ENCODE measurements at places on chromosomes 1 and 21.

DNA sequence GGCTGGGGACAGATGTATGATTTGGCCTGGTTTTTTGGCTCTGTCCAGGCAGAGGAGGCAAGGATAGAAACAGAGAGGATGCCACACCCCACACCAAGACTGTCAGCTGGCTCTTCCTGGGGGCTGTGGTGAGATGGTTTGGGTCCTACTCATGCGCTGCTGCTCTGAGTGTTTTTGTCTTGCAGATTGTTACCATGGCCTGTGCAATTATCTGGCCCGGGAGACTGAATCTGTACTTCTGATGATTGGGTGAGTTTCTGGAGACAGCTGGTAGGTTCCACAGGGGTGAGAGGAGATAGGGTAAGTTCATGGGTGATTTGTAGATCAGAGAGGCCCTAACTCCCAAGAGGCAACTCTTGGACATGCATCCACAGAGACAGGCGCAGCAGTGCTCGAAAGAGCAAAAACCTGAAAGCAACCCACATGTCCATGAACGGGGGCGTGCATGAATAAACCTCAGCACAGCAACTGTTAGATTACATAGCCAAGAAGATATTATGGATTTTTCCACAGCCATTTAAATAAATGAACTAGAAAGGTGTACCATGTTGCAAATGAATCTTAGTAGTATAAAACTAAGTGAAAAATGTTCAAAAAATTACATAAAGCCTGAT is 17.8 kb downstream of the AADACL4 start:
- DNase-seq, result no peak

DNA sequence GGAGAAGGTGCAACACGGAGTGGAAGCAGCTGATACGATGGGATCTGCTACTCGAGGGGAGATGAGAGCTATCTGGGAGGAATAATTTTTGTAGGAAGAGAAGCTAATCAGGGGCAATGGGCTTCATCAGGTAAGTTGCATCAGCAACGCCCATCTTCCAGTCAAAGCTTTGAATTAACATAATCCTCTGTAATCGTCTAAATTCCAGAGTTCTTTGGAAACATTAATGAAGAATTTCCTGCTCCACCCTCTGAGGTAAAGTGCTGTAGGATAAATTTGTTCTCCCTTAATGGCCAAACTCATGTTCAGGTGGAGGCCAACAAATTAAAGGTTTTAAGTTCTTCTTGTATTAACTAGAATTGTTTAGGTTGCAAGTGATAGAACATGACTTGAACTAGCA is 94.0 kb upstream of the KAZN start:
- no peak for DNase-seq

DNA sequence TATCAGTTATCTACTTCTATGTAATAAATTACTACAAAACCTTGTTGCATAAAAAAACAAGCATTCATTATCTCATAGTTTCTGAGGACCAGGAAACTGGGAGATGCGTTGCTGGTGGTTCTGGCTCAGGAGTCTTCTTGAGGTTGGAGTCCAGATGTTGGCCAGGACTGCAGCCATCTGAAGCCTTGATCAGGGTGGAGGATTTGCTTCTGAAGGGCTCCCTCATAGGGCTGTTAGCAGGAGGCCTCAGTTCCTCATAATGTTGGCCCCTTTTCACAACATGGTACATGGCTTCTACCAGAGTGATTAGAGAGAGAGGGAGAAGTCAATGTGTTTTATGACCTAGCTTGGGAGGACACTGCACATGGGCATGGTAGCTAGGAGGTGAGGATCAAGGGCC is 137.4 kb downstream of the CNIH3 start:
- DNase-seq, result no peak

GRCh38 chr1:229781453-229781852 is 155.4 kb downstream of the URB2 start:
- no peak for DNase-seq

DNA sequence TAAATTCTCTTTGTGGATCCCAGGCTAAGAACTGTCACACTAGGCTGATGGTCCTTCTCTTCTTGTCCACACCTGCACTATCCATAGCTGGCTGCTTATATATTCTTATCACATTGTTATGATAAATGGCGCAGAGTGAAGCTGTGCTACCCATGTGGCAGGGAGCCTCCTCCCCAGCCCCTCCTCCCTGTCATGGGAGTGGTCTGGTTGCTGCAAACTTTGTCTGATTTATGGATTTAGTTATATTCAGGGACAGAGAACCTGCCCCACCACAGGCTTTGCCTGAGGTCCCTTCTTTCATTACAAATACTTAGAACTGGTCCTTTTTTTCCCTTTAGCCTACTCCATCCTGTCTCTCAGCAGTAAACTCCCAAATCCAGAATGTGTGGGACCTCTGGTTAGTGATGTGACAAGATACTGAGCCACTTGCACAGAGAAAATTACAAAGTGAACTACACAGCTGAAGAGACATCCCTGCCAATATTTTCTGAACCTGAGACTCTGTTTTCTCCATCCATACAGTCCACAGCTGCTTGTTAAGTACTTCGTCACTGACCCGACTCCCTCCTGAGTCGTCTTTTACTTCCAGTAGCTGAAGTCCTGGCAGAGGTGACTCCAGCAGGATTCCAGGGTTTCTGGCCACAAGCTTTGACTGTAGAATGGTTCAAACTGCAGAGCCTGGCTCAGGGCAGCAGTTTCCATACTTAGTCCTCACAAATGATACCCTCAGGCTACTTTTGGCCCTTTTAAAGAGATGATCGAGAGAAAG is 37.6 kb downstream of the PTGFRN start:
- no peak for DNase-seq

DNA sequence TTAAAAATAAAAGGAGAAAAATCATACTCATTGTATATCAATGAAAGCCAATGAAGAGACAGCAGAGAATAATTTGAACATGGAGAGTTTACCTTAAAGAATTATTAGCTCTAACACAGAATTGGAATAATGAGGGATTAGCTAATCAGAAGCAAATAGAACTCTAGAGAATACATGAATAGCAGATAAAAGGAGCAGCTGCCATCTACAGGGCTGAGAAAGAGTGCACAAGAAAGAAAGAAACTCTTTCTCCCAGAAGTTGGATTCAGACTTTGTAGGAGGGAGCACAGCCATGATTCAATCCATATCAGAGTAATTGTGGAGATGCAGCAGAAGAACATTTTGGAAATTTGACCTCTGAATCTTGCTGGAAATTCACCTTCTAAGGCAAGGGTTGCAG is 1171.2 kb downstream of the PLA2G4A start:
- DNase-seq, result no peak

DNA sequence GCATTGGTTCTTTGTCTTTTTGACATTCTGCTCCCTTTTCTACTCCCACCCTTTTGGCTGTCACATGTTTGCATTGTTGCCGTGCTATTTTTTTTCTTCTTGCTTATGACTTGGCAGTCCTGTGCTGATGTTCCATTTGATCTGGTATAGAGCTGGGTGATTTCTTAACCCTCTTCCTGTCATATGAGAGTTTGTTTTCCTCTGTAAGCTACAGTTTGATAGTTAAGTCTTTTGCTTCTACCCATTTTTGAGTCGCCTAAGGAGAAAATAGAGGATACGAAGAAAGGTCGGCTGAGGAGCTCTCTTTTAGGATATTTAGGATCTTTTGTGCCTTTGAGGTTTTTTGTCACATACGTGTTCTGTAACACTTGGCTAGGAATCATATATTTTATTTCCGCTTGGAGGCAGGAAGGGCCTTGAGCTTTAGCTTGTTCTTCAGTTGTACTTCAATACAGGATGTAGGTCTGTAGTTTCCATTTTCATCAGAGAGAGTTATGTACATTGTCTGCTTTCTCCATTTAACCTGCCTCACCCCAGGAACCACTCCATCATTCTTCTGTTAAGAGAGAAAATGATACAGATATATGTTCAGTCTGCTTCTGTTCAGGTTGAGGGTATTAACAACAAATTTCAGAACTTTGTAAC is 150.7 kb downstream of the BACH1 start:
- no peak for DNase-seq

- DNase-seq, result no peak
Observed at GRCh38 chr1:183061194-183061593, 38.0 kb downstream of the LAMC1 start.

- no peak for DNase-seq
Observed at GRCh38 chr1:96524100-96524499, 197.5 kb upstream of the PTBP2 start.

DNA sequence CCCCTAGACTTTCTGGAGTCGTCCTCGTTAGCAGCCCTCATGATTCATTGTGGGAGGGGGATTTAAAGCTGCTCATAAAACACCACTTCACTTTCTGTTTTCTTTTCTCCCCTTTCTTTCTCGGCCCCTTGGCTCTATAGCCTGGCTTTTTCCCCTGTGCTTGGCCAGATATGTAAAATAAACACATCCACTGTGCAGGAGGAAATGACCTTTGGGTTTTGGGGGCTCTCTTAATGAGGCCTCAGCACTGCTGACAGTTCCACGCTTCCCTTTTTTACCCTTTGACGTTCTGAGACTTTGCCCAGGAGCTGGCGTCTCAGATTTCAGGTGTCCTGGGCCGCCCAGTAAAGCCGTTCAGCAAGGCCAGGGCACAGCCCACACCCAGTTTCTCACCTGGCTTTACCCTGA is 65.7 kb downstream of the RUNX3 start:
- no peak for DNase-seq

- no peak for DNase-seq
Observed at GRCh38 chr1:205735218-205735617, 14.8 kb downstream of the NUCKS1 start.

DNA sequence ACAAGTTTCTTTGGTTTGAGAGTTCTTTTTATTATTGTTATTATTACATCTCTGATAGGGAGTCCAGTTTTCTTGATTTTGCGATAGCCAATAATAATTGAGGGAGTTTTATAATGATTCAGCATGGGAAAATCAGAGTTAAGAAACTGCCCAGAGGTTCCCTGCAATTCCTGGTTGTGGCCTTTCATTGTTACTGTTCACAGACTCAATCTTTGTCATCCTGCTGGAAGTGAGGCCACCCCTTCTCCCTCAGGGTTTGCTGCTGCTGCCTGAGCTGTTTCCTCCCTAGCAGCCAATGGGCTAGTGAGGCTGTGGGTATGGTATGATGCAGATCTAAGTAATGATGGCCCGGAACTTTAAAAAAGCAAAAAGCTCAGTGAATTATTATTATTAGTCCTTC is 50.2 kb upstream of the TACSTD2 start:
- no peak for DNase-seq
